ENCODE measurements at places on chromosomes 11 and 22.

GRCh38 chr11:62860835-62861563, 19.7 kb upstream of the SLC3A2 start:
- DNase-seq: no peak

DNA sequence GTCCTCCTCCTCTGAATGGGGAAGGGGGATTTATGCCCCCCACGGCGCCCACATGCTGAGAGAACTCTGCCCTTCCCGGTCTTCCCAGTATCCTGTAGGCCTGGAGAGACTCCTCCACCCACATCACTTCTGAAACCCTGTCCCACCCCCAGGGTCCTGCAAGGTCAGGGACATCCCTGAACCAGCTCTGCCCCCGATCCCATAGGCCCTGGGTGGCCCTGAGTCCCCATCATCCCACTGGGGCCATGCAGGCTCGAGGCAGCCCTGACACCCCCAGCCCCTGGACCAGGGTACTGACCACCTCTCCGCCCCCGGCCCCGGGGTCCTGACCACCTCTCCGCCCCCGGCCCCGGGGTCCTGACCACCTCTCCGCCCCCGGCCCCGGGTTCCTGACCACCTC, 11.7 kb downstream of the B4GALNT4 start:
- DNase-seq: no peak

DNA sequence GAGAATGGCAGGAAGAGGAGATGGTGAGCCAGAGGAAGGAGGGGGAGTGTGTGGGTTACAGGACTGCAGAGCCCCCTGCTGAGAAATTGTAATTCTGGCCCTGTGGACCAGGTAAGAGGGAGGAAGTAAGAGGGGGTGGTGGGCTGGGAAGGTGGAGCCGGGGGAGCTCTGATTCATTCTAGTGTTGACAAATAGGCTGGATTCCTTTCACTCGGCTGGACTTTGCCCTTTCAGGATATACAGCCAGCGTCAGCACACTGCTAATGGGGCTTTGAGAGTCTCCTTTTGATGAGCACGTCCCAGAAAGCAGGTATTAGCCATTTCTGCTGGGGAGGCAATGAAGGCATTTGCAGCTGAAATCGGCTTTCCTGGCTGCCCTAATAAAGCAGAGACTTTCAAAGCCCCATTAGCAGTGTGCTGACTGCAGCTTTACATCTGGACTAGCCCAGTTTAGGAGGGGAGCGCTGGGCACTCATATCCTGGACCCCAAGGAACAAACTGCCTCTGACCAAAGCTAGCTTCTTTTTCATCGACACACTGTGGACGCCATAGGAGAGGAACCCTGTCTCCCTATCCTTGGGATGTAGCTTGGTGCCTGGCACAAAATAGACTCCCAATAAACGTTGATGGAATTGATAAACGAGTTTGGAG, 44.8 kb upstream of the CADM1 start:
- no peak for DNase-seq

- no peak for DNase-seq
Observed at GRCh38 chr11:92225125-92225567, 528 bp downstream of the FAT3 start.

- DNase-seq: no peak
Observed at GRCh38 chr11:102449651-102450570, 2.7 kb downstream of the TMEM123 start.

DNA sequence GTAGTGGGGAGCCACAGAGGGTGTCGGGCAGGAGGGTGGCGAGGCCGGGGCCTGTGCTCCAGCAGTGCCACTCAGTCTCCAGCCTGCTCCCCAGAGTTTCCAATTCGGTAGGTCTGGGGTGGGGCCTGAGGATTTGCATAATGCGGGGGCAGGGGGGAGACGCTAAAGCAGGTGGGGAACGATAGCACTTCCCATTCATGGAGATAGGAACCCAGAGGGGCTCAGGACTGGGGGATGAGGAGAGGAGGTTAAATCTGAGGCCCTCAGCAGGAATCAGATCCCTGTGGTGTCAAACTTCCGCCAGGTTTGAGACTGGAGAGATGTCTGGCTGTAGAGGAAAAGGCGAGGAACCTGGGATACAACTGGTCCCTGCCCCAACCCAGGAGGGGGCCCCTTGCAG, 29.8 kb downstream of the WNT11 start:
- no peak for DNase-seq

DNA sequence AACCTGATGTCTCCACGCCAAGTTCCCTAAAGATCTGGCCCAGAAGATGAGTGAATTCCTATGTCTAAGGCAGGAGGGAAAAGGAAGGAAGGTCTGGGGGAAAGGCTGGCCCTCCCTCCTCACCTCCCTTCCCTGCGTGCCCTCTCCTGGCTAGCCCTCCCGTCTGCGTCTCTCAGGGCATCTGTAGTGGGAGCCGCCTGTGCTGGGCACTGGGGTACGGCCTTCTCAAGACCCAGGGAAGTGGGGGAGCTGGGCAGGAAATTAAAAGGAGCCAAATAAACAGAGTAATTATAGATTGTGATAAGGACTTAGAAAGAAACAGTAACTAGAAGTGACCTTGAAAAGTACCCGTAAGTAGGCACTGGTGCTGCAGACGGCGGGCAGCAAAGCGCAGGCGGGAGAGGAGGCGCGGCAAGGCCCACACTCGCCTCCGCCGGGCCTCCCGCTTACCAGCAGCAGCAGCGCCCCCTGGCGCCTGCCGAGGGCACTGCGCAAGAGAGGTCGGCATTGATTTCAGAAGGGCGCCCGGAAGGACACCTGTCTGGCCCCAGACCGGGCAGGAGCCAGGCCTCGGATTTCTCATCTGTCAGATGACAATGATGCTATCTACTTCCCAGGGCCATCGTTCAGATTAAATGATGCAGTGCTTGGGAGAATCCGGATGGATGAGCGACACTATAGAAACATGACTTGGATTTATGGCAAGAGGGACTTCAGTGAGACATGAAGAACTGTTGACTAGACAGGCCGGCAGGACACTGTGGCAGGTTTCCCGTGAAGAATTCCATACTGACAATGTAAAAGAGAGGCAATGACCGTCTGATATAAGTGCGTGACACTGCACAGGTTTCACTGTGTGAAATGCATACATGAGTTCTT, 7.3 kb downstream of the KCNJ1 start:
- DNase-seq: peak; percentile 47

DNA sequence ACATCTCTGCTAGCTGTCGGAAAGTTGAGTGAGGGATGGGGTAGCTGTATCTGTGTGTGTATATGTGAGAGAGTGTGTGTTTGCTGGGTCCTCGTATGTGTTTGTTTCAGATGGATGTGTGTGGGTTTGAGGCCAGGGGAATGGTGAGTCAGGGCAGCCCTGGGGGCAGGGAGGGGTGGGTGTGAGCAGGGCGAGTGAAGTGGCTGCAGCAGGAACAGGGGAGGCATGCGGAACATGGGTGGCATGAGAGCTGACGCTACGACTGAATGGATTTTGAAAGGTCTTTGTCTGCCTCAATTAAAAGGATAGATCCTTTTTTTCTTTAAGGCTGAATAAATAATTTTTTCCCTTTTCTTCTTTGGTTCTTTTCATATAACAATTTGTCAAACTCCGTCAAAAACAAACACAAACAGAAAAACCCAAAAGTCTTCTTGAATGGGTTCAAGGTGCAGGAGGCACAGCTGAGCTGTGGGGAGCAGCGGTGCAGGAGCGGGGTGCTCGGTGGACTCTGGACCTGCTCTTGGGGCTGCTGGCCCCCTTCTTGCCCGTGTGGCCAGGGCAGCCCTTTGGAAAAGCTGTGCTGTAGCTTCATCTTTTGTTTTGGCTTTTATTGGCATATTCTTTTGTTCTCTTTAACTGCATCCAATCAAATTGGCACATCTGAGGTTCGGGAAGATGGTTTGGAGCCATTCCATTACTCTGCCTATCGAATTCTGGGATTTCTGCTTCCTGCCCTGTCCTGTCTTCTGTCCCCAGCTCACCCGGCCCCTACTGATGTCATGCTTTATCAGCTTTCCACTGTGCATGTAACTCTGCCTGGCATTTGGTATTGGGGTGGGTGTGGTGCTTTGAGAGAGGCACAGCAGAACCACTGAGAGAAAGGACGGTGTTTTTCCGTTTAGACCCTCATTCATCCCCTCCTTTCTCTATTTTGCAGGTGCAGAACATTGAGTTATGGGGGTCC, 80.1 kb downstream of the ADAMTS15 start:
- peak; percentile 44 for DNase-seq

GRCh38 chr22:37232140-37232998, 11.7 kb downstream of the RAC2 start:
- DNase-seq: no peak

GRCh38 chr22:28951969-28952521, 68.7 kb downstream of the ZNRF3 start:
- DNase-seq: peak; percentile 39

DNA sequence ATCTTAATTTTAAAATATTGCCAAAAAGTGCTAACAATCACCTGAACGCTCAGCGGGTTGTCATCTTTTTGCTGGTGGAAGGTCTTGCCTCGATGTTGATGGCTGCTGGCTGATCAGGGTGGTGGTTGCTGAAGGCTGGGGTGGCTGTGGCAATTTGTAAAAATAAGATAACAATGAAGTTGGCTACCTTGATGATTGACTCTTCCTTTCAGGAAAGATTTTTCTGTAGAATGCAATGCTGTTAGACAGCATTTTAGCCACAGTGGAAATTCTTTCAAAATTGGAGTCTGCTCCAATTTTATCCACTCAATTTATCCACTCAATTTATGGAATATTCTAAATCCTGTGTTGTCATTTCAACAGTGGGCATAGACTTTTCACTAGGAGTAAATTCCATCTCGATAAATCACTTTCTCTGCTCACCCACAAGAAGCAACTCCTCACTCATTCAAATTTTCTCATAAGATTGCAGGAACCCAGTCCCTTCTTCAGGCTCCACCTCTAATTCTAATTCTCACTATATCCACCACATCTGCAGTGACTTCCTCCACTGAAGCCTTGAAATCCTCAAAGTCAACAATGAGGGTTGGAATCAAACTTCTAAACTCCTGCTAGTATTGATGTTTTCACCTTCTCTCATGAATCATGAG, 78.8 kb downstream of the LINC01488 start:
- DNase-seq: no peak

- no peak for DNase-seq
Observed at GRCh38 chr11:70637949-70638583, 239.7 kb downstream of the CTTN start.

GRCh38 chr22:46464701-46465344, 72.6 kb downstream of the CELSR1 start:
- no peak for DNase-seq

DNA sequence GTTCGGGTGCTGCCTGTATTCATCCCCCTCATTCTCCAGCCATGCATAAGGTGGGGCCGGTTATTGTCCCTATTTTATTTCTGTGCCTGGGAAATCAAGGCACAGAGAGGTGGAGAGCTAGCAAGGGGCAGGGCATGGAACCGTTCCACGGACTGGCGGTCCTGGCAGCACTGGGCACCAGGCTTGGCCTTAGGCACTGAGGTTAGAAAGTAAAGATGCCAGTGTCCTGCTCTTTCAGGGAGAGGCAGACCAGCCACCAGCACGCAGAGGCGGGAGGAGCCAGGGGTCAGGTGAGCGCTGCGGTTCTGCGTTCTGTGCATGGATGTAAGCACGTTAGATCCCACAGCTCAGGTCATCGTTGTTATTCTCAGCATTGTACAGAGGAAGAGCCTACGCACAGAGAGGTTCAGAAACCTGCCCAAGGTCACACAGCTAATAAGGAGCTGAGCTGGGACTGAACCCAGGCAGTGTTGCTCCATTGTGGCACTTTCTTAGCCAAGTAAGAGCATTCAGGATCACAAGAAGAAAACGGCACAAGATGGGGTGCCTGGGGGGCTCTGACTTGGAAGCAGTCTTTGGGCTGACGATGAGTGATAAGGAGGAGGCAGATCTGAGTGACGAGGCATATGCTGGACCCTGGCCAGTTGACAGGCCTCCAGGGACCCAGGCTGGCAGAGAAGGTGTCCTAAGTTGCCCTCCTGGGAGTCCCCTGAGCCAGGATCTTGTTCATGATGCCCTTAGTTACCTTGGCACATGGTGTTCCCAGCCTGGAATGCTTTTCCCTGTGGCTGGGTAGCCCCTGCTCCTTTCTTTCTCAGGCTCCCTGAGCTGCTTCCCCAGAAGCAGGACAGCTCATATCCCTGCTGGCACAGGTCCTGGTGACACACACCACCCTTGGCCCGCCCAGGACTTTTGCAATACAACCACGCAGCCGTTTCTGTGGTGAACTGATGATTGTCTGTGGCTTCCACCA, 41.1 kb downstream of the OSBPL5 start:
- DNase-seq: peak; percentile 97

GRCh38 chr11:73465871-73466270, 89.7 kb downstream of the RELT start:
- no peak for DNase-seq

- DNase-seq: no peak
Observed at GRCh38 chr11:126662035-126662790, 306.7 kb downstream of the ST3GAL4 start.

DNA sequence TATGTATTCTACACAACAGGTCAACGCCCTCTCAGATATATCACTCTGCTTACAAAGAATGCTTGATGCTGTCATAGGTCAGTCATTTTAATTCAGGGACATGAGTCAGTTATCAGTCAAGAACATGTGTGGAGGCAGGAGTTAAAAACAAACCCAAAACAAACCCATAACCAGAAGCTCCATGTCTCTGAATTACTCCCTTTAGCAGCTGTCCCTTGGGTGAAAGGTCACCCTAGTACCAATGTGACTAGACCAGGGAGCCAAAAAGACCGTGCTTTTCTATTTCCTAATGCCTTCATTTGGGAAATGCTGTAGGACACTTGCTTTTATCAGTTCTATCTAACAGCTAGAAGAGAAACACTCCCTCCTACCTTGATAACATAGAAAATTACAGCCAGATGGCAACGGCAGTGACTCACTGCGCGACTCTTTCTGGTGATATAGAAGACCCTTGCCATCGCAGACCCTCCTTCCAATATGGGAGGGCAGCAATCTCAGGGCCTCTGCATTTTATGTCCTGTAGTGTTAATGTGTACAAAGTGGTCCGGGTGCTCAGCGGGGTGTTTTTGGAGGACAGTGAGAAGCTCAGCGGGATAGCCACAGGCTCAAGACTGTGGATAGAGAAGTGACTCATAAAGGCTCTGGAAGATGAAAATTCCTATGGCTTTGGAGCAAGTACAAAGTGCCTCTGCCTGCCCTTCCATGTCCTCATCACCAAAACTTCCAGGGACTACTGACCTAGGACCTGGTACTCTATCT, 24.8 kb downstream of the APOL5 start:
- DNase-seq: peak; percentile 81

GRCh38 chr11:44417731-44418455, 108.0 kb upstream of the ALX4 start:
- DNase-seq: no peak

DNA sequence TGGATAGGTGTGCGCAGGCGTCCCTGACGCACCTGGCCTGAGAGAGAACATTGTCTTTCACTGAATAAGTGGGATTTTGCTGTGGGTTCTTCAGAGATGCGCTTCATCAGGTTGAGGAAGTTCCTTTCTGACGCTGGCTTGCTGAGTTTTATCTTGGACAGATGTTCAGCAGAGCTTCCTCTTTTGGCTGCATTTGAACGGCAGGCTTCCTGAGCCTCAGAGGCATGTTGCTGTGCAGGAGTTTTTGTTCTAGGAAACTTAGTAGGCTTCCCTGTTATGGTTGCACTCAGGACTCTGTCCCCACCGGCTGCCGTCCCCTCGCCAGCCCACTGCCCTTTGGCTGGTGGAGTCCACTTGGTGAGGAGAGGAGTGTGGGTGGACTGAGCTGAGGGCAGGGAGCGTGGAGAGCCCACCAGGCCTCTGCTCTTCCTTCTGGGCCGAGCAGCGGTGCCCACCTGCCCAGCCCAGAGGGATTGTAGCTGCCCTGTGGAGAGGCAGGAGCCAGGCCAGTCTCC, 17.2 kb downstream of the FRMD8 start:
- DNase-seq: no peak
